ENCODE measurements at places on chromosomes 2 and 18. TPM values are rescaled to one million over a fixed set of nuclear protein-coding genes. Genes with fewer than 3 reads are reported as not detected.

The TNFRSF11A gene
- 8.2 TPM for polyA plus RNA-seq

DNA sequence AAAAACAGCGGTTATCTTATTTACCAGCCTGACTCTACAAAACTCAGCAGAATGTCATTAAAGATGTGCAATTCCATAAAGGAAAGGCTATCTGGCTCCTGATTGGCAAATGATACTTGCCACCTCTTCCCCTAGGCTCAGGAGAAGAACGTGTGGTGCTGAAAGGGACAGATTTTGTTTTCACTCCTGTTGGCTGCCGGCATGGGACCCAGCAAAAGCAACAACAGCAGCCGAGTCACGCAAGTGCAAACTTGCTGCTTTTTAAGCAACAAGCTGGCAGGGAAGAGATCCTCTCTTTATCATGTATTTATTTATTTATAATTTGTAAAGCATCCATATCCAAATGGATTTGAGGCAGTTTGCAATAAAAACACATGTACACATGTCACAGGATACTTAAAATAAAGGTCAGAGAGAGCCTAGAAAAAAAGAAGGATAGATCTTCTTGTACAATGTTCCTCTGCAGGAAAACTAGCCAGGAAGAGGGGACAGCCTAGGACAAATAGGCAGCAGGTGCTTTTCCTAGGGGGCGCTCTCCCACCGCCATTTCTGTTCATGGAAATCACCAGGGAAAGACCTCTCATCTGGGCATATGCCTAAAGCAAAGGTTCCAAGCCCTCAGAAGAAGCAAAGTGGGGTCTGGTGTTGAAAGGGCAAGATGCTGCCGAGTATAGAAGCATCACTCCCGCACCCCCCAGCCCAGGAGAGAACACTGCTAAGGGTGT is 799.3 kb downstream of the BCL11A start:
- no peak for DNase-seq

- no peak for DNase-seq
Measured at GRCh38 chr2:169775765-169776164, 22.9 kb upstream of the SSB start.

DNA sequence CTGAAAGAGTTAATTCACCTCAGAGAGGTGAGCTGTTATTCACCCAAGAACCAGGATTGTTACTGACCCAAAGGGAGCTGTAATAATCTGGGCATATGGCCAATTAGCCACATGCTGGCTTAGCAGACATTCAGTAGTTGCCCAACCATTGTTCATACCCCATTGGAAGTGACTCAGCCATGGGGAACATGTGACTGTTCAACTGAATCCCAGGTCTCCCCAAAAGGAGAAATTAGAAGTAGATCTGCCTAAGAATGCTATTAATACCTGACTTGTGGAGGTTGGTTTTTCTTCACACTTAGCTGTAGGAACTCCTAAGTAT is 272.6 kb upstream of the UBE2E3 start:
- peak; percentile 4 for DNase-seq

- DNase-seq: no peak
Measured at GRCh38 chr2:68272246-68272994, 20.1 kb upstream of the PPP3R1 start.

GRCh38 chr2:68734176-68734575 is 435 bp upstream of the ARHGAP25 start:
- DNase-seq: no peak

- no peak for DNase-seq
Measured at GRCh38 chr2:130963849-130964793, 127.4 kb downstream of the ARHGEF4 start.

Measured in HepG2 (cell line).